ENCODE measurements at places on chromosomes 6 and 20.

DNA sequence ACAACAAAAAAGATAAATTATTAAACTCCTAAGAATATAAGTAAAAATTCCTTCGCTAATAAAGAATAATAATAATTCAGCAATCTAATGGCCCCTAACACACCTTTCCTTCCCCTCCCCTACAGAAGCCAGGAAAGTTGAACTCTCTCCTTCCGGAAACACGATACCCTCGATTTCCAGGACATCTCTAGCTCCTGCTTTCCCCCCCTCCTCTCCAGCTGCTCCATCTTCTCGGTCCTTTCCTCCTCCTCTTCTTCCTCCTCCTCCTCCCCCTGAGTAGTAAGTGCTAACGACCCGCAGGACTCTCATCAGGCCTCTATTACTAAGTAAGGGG is 603 bp downstream of the TASP1 start:
- DNase-seq: no peak

- DNase-seq: no peak
These were observed 45.6 kb upstream of the SGK1 start for GRCh38 chr6:134363323-134364039.

DNA sequence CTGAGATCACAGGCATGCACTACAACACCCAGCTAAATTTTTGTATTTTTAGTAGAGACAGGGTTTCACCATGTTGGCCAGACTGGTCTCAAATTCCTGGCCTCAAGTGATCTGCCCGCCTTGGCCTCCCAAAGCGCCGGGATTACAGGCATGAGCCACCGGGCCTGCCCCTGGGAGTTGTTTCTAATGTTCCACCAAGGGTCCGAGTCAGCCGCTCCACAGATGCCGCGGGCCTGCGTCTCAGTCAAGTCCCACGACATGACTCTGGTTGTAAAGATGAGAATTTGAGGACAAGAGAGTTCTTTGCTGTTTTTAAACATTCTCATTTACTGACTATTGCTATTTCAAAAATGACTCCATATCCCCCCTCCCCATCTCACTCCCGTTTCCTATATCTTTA is 30.8 kb downstream of the BNIP5 start:
- no peak for DNase-seq

- no peak for DNase-seq
These were observed 7.0 kb upstream of the RWDD1 start for GRCh38 chr6:116564311-116564710.

GRCh38 chr20:64056889-64057627 is 5.9 kb upstream of the TCEA2 start:
- DNase-seq: no peak

- no peak for DNase-seq
These were observed 8.0 kb downstream of the DNPH1 start for GRCh38 chr6:43221046-43221972.

DNA sequence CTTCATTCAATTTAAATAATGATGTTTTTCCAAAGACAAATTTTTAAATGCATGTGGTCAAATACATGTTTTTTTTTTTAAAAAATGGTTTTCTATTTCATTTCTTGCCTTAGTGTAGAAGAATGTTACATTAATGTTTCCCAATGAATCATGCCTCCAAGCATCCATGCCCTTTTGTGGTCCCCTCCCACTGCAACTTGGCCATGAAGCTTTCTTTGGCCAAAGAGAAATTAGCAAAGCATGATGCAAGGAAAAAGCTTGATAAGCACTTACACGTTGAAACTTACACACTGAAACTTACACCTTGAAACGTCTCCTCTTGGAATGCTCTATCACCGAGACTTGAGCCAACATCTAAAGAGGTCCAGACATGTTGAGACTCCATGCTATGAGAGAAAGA is 93.0 kb upstream of the ELOVL5 start:
- no peak for DNase-seq

DNA sequence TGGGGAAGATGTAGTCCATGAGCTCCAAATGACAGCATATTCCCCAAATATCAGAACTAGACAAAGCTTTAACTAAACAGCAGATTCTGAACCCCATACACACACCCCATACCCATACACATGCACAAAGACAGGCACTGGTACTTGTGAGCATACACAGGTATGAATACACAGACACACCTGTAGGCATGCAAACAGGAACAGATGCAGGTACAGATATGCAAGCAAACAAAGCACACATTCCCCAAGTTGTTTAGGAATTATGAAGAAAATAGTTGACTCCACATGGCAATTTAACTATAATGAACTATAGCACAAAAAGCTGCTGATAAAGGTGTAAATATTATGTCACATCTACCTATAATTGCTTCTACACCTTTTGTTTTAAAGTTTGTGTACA is 16.7 kb downstream of the GOPC start:
- DNase-seq: no peak

DNA sequence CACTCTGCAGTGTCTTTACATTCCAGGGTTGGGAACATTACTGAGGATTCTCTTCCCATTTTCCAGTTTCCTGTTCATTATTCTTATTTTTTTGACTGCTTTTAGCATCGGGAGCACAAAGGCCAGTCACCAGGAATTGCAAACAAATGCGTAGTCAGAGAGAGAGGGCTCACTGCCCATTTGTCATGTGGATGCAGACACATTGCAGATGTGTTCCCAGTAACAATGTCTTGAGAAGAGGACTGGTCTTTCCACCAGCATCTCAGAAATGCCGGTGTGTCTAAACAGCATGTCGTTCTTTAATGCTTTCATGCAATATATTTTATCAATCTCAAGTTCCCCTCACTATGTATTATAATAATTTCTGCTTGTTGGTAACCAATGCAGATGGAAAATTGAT is 952 bp upstream of the TAAR6 start:
- DNase-seq: no peak

DNA sequence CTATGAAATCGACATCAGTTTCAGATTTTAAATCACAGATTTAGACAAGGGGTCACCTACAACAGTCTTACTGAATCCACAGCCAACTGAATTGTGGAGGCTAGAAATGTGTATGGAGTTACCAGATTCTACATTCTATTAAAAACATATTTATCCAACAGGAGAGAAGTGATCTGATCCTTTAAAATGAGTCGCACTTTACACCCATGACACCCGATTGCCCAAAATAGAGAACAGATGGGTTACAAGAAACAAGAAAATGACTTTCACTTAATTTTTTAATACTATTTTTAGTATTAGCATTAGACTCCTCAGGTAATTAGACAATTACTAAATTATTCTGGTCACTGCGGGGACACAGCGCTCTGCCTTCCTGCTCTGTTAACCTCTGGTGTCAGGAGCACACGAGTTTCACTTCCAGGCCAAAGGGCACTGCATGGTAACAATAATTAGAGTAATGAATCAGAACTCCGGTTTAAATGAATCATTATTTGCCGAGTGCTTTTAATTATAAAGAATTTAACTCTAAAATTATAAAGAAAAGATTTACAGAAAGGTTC is 108.6 kb downstream of the ATP9A start:
- DNase-seq: no peak

DNA sequence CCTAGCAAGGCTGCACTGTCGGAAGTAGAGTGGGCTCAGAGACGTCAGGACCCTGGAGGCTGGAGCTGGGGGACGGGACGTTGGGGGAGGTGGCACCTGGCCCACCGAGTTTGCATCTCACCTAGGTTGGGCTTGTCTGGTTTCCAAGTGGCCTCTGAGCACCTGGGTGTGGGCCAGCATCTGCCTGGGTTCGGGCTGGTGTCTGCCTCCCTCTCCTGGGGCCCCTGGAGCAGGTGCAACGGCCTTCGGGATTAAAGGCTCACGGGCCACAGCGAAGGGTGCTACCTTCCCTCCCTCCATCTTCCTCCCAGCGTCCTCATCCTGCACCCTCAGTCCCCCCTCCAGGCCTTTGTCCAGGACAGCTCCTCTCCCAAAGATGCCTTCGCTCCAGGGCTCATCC is 6.0 kb downstream of the HRH3 start:
- DNase-seq: no peak

GRCh38 chr6:41756354-41756753 is 9.2 kb upstream of the PGC start:
- no peak for DNase-seq

- no peak for DNase-seq
These were observed 5.6 kb upstream of the ADGRF1 start for GRCh38 chr6:47047479-47048407.

- no peak for DNase-seq
These were observed 492.0 kb upstream of the MMS22L start for GRCh38 chr6:97775012-97775411.

DNA sequence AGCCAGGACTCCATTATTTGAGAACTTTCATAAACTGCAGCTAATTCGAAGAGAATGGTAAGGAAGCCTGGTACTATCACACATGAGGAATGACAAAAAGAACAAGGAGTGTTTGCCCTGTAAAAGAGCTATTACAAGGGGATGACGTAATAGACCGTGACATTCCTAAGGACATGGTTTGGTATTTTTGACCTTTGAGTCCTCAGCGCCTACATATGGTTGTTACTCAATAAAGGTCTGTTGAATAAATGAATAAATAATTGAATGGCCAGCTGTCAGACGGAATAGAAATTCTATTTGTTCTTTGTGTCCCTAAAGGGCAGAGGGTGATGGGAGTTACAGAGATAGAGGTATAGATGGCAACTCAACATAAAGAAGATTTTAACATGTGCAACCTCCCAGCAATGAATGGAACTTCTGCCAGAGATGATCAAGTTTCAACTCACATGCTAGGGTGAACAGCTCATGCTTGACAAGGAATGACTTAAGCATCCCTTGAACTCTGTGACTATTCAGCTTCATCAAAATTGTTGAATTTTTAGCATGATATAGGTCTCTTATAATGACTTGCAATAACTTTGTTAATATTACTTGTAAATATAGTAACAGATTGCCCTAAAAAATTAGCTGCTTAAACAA is 115.4 kb downstream of the TENT5A start:
- DNase-seq: no peak

DNA sequence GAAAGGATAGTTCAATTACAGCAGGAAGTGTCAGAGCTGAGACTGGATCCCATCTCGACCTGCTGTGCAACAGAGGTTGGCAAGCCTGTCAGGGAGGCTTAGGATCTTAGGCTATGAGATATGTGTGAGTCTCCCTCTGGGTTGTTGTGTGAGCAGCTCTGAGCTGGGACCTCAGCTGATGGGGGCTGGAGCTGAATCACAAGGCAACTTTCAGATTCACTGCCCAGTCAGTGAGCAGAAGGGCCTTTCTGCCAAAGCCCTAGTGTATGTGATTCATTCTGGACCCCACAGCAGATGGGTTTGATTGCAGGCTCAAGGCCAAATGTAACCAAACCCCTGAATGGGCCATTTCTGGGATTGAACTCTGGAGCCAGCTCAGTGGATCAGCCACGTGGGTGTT is 4.5 kb downstream of the PI3 start:
- DNase-seq: no peak

DNA sequence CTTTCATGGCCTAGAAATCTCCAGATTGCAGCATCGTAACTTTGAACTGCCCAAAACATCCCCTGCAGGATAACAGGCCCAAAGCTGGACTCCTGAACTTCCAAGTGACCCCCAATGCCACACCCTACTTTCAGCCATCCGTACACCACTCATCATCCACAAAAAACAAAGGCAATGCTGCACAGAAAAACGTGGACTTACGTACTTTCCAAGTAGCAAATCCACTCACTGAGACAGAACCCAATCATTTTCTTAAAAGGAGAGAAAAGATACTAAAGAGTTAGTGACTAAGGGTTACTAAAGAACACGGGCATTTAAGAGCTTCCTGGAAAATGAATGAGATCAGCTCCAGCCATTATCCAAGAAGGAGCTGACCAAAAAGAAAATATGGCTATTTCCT is 211.0 kb downstream of the WDR27 start:
- no peak for DNase-seq

DNA sequence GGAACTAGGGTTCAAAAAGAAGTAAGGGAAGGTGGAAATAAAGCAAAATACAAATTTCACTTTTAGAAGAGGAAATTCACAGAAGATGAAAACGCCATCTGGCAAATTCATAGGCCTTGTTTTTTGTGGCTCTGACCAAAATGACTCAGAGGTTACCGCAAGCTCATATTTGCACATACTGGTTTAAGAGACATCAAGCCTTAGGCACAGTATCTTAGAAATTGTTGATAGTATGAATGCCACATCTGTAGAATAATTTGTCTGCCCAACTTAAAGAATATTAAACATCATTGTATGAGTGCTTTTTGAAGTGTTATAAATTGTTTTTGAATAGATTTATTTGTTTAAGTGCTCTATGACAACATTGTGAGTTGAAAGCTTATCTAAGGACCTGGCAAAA is 10.6 kb downstream of the TAAR1 start:
- DNase-seq: no peak

DNA sequence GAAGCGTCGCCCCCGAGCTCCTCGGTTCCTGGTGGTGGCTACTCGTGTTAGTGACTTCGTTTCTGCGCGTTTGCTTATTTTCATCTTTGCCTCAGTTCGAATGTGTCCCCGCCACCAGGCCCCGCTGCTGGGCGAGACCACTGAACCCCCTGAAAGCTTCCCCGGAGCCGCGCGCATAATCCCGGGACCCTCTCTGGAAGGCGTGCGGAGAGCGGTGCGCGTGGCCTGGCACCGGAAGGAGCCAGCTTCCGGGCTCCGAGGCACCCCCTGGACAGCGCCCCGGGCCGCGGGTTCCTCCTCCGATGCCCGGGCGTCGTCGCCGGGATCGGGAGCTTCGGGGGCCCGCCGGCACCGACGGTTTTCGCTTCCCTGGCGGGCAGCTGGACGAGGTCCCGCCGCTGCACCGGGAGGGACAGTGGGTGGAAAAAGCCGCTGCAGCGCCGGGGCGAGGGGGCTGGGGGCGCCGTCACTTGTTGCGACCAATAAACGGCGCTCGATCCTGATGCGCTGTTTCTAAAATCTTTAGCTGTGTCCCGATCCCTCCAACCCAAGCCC is 643 bp upstream of the SLC35D3 start:
- no peak for DNase-seq

DNA sequence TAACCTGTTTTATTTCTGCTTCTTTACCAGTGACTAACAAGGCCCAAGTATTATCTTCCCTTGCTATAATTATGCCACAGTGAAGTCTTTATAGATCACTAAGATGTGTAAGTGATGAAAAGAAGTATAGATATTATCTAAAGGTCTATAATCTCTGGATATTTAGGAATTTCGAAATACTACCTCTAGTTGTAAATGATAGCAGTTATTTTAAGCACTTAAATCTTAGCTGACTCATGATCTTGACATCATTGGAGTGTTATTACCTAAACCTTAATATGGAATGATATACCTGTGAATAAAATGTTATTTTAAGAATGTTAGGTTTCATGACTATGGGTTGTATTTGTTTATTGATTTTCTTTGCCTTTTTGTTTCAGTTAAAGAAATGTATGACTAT is 31.5 kb downstream of the CDC40 start:
- DNase-seq: no peak

- DNase-seq: no peak
These were observed 45.4 kb upstream of the ECI2 start for GRCh38 chr6:4180652-4181255.

GRCh38 chr6:159760602-159761057 is 1.2 kb upstream of the ACAT2 start:
- DNase-seq: no peak

Measured in stimulated activated CD8-positive, alpha-beta memory T cell treated with anti-CD3 and anti-CD28 coated beads, Interleukin-7, amount 100 ng/mL, for 1 hour (primary cell).